ENCODE measurements at places on chromosomes 3 and 15. TPM values are rescaled to one million over a fixed set of nuclear protein-coding genes. Genes with fewer than 3 reads are reported as not detected.

Gene ILDR1
- total RNA-seq: not detected

Gene SLCO2A1
- total RNA-seq: 0.79 TPM

Gene GP5
- total RNA-seq: 0.07 TPM

Gene PHC3
- total RNA-seq: 11.1 TPM

Gene TRAIP
- 4.4 TPM for total RNA-seq

Gene DUOX2
- total RNA-seq: not detected

DNA sequence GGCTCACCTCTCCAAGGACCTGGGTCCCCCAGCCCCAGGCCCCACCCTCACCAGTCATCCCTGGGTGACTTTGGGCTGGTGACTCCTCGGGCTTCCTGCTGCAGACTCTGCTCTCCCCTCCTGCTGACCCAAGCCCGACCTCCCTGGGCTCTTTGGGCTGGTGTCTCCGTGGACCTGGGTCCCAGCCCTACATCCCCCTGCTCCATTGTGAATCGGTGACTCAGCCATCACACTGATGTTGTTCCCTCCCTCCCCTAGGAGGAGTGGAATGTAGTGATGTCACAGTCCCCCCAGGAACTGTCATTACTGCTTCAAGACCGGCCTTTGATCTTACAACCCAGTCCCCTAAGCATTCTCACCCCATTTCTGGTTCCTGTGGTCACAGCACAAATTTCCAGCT, 83.7 kb downstream of the ADAMTS7 start:
- DNase-seq: no peak

- DNase-seq: no peak
Observed at GRCh38 chr3:168250415-168250861, 154.7 kb upstream of the GOLIM4 start.

- DNase-seq: no peak
Observed at GRCh38 chr3:57966829-57967228, 41.4 kb upstream of the FLNB start.

- DNase-seq: peak; percentile 73
Observed at GRCh38 chr3:44883999-44884431, 9.6 kb downstream of the TGM4 start.

- no peak for DNase-seq
Observed at GRCh38 chr15:45351227-45351626, 27.1 kb downstream of the GATM start.

DNA sequence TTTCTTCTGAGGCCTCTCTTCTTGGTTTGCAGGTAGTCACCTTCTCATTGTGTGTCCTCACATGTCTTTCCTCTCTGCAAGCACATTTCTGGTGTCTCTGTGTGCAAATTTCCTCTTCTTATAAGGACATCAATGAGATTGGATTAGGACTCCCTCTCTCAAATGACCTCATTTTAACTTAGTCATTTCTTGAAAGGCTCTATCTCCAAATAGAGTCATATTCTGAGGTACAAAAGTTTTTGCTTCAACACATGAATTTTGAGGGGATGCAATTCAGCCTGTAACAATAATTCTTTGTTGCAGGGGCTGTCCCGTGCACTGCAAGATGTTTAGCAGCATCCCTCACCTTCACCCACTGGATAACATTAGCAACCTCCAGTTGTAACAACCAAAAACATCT, 115.0 kb upstream of the DCBLD2 start:
- DNase-seq: no peak

DNA sequence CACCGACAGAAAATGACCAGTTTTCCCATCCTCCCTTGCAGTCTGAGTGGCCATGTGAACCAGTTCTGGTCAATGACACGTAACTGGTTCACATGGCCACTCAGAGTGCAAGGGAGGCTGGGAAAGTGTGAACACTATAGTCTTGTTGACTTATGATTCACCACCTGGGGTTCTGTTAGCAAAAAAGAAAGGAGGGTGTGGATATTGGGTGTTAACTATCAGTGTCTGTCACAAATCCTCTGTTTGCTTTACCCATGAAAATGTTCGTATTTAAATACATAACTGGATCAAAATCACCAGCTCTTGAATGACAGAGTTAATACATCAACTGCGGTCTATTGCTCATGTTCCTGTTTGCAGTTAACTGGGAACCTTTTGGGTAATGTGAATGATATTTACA, 92.3 kb downstream of the ADAMTSL3 start:
- no peak for DNase-seq

GRCh38 chr3:68676136-68676535, 256.2 kb downstream of the TAFA4 start:
- no peak for DNase-seq

- no peak for DNase-seq
Observed at GRCh38 chr3:23811919-23812318, 6.2 kb downstream of the UBE2E1 start.

- no peak for DNase-seq
Observed at GRCh38 chr3:195715134-195715533, 5.6 kb upstream of the MUC20 start.
